ENCODE measurements at places on chromosomes 1 and 21.

- DNase-seq, result no peak
Measured at GRCh38 chr1:68294367-68295066, 62.2 kb upstream of the WLS start.

GRCh38 chr1:9586147-9586766 is 2.5 kb upstream of the TMEM201 start:
- no peak for DNase-seq

DNA sequence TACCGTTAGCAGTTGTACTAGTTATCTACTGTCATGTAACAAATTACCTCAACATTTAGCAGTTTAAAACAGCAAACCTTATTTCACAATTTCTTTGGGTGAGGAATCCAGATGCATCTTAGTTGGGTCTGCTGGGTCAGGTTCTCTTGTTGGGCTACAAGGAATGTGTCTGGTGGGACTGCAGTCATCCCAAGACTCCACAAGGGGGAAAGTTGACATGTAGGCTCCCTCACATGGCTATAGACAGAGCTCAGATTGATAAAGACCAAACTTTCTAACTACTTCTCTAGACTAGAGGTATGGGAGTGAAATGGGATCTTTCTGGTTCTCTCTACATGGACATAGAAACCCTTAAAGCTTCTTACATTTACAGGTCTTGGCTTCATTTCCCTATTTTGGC is 160.9 kb downstream of the UCK2 start:
- no peak for DNase-seq

DNA sequence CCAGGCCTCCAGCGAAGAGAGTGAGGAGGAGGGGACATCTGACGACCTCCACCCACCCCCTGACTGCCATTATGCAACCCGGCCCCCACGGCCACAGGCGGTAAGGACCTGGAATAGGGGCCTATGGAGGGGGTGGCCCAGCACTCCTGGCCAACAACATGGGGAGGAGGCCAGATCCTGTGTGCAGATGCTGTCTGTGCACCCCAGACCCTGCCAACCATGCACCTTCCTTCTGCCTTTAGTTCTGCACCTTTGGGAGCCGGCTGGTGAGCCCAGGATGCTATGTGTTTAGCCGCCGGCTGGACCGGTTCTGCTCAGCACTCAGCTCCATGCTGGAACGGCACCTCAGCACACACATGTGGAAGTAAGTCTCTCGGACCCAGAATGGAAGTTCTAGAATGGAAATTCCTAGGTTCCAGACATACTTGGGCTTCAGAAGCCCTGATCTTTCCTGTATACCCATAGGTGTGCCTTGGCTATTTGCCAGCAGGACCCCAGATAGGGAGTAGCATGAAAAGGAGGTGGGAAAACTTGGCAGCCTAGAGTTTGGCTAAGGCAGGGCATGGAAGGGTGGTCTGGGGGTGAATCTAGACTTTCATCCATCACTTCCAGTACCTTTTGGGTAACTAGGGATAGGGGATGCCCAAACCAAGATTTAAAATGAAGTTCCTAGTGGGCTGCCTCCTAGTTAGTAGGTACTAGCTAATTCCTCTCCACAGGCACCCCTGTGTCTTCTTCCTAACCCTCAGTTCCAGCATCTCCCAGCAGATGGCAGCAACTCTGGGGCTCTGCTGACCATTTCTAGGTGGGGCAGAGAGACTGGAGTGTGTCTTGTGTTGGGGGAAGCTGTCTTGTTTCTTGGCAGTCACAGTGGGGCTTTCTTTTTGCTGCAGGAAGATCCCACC is 3.6 kb upstream of the CYB561D1 start:
- peak; percentile 71 for DNase-seq

GRCh38 chr1:119209596-119210295 is 69.3 kb upstream of the WARS2 start:
- peak; percentile 53 for DNase-seq

DNA sequence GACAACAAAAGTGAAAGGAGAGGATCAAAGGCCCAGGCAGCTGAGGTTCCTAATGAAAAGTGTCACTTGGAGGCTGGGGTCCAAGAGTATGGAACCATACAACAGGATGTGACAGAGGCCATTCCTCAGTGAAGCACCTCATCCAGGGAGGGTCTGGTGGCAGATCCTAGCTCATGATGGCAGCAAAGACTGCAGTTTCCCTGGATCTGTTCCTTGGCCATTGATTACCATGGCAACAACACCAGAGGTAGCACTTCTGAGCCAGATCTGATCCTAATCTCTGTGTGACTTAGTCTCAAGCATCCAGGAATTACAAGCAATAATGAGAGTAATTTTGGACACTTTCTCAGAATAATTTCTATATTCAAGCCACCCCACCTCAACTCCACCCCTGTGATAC is 12.9 kb downstream of the FAM177B start:
- DNase-seq, result peak; percentile 6

DNA sequence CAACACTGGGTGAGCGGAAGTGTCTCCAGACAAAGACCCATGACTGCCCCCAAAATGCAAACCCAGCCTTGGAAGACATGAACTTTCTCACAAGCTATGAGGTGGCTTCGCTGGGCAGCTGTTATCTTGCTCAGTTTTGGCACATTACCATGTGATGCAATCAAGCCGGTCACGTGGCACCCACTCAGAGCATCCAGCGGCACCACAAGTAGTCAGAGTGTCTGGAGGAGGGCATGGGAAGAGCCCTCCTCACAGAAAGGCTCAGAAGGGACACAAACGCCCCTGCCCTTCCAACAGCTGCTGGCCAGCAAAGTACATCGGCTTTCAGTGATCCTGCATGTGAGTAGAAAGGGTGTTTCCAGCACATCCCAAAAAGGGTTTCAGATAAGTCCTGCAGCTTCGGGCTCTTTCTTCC is 145.5 kb upstream of the IRF2BP2 start:
- peak; percentile 60 for DNase-seq

DNA sequence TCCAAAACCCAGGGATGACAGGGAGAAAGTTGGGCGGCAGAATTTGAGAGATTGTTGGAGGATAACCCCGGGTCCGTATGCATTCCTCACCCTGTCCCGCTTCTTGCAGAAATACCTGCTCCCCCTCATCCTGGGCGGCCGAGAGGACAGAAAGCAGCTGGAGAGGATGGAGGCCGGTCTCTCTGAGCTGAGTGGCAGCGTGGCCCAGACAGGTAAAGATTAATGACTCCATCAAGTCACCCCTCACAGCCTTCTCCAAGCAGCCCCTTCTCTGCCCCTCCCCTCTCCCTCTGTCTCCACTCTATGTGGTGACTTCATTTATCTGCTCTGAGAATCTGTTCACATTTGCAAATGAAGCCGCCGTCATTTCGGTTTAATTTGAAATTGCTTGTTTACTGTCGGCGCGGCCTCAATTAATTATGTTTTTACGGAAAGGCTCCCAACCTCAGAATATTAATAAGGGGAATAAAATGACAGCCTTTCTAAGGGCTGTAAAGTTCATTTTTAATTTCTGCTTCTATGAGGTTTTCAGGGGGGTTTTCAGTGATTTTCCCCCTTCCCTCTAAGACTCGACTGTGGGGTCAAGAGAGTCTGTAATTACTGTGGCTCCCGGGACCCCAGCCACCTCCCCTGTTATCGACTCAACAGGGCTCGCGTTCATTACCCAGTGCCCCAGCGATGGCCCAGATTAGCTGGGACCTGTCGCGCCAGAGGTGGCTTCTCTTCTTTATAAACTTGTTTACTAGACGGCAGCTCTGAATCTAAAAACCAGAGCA is 148.3 kb downstream of the PEX14 start:
- DNase-seq, result no peak

GRCh38 chr21:34343347-34343746 is 20.5 kb upstream of the KCNE2 start:
- DNase-seq, result no peak

DNA sequence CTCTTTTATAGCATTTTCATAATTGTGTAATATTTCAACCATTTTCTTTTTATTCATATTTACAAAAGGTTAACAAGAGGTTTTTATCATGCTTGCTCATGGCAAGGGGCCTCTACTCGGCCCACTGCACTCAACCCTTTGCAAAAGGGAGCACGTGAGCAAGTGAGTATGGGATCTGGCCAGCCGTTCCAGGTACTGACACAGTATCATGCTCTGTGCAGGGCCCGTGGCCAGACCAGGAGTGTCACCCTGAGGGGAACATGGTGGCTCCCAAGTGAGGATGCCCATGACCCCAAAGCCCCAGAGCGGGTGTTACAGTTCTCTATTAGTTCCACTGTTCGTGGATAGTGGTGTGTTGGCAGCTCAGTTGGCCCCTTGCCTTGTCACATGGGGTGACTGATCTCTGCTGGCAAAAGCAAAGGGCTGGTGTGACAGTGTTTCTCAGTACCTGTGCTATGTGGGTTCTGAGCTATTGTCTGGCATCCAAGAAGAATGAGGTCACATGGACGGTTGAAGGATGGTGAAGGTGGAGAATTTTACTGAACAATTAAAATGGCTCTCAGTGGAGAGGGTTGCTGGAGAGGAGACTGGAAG is 777.2 kb upstream of the ADAMTS5 start:
- no peak for DNase-seq

- DNase-seq, result no peak
Measured at GRCh38 chr1:184153731-184154130, 102.2 kb downstream of the TSEN15 start.

GRCh38 chr1:180287988-180288705 is 58.1 kb downstream of the LHX4 start:
- DNase-seq, result no peak

DNA sequence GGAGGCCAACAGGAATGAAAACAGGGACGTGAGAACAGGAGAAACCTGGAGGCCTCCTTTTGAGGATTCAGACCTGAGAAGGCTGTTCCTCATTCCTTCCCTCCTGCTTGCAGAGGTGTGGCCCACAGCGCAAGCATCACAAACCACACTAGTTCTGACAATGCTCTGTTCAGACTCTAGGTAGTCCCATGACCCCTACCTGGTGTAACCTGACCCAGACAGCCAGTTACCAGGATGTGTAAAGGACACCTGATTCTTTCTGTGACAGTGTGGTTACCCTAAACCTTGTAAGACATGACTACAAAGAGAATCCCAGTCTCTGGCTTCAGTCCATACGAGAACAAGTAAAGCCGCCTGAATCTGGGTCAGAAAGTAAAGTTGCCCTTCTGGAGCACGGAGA is 3.2 kb downstream of the MECR start:
- DNase-seq, result no peak

DNA sequence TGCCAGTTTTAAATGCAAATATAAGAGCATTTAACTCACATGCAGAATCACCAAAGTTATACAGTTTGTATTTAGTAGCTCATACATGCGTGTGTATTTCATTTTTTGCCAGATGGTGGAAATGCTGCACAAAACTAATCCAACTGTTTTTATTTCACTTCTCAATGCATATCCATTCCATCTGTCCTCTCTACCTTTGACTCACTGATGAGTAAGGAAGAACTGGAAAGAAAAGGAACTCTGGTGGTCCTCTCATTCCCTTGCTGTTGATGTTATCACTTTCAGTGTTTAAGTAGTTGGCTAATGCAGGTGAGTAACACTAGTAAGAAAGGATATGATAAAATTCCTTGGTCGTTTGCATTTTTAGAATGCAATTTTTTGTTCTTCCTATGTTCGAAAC is 5.7 kb upstream of the SLC1A7 start:
- no peak for DNase-seq

- DNase-seq, result peak; percentile 83
Measured at GRCh38 chr1:151993734-151994496, at the start of gene S100A10. Gene S100A10 (minus strand): TSS chr1:151993859. CDS start chr1:151986230, 7,629 bp downstream.

- DNase-seq, result no peak
Measured at GRCh38 chr21:32587120-32587519, 1.8 kb upstream of the TCP10L start.

- no peak for DNase-seq
Measured at GRCh38 chr21:38841472-38841871, 35.7 kb downstream of the ETS2 start.

DNA sequence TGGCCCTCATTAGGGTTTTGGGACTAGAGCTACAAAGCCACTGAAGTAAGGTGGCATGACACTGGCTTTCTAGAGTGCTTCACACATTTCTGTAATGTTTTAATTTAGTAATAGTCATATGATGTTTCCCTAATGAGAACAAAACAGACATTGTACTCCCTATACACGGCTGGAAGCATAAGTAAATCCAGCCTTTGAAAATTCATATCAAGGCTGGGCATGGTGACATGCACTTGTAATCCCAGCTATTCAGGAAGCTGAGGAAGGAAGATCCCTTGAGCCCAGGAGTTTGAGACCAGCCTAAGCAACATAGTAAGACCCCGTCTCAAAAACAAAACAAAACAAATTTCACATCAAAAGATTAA is 7.4 kb downstream of the USP48 start:
- DNase-seq, result no peak

GRCh38 chr1:243216741-243217140 is 38.3 kb downstream of the CEP170 start:
- no peak for DNase-seq

GRCh38 chr1:69739251-69739605 is 171.5 kb downstream of the LRRC7 start:
- peak; percentile 51 for DNase-seq

GRCh38 chr1:26862781-26863684 is at the start of gene SFN:
Gene SFN (plus strand): TSS chr1:26863149. CDS start chr1:26863213, 64 bp downstream.
- peak; percentile 3 for DNase-seq

GRCh38 chr1:221863635-221864034 is 121.7 kb upstream of the DUSP10 start:
- no peak for DNase-seq

DNA sequence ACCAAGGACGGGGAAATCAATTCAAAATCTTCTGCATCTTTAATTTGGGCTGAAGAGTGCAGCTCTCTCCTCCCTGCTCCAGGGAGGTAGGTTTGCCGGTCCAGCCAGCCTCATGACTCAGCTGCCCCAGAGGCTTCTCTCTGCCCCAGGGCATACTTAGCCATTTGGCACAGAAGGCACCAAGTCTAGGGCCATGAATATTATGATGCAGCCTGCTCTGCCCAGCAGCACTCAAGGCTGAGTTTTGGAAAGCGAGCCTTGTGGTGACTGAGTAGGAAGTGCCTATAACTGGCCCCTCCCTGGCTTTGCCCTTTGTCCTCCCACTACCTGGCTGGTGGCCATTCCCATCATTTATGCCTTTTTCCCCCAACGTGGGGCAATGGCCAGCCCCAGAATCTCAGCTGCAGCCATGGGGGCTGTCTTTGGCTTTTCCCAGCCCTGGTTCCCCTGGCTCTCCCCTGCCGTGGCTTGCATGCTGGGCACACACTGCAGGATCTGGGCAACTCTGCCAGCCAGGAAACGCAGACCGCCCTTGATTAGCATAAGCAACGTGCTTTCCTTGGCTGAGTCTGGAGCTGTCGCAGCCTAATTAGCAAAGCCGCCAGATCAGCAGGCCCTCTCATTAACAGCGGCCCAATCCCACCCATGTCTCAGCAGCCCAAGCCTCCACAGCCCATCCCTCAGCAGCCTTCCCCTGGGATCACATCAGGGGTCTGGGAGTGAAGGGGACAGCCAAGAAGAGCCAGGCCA is 258.6 kb upstream of the TMEM51 start:
- DNase-seq, result no peak

- no peak for DNase-seq
Measured at GRCh38 chr1:66273656-66274055, 260.3 kb upstream of the SGIP1 start.

GRCh38 chr1:78650114-78650660 is 556 bp downstream of the IFI44 start:
- peak; percentile 3 for DNase-seq
